ENCODE measurements at places on chromosomes 12 and 14.

GRCh38 chr12:67916266-67916970 is 72.8 kb upstream of the IFNG-AS1 start:
- DNase-seq, result no peak

GRCh38 chr14:24394275-24394674 is 4.5 kb upstream of the NYNRIN start:
- DNase-seq, result no peak

DNA sequence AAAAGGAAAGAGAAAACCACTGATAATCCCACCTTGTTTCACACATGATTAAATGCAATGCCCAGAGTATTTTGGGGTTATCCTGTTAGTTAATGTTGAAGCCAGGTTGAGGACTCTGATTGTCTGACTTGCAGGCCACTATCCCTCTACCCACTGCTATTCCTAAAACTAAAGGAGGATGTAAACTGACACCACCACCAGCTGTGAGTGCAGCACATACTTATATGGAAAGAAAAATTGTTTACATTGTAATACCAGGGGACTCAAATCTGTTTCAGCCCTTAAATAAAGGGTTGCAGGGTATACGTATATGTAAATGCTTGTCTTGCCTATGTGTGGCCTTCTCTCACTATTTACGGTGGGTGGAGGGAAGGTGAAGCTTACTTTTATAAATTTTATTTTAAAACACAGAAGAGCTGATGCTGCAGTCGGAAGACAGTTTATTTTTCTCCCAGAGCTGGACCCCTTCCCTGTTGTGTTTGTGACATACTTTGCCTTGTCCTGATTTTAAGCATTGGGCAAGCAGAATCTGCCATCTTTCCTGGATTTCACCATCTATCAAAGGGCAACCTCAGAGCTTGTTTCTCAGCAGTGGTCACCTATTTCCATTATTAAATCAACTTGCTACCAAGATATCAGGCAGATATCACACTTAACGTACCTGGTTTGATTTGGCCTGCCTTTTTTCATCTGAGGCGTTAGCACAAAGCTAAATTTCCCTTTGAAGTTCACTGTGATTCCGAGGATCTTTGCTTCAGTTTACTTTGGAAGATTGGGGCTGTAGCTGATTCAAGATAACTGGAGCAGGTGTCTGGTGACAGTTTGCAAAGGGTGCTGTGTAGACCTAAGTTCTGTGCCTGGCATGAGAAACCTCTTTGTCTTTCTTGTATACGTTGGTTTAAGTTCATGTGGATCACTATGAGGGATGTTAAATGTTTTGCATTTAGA is 25.2 kb downstream of the DAAM1 start:
- DNase-seq, result no peak

DNA sequence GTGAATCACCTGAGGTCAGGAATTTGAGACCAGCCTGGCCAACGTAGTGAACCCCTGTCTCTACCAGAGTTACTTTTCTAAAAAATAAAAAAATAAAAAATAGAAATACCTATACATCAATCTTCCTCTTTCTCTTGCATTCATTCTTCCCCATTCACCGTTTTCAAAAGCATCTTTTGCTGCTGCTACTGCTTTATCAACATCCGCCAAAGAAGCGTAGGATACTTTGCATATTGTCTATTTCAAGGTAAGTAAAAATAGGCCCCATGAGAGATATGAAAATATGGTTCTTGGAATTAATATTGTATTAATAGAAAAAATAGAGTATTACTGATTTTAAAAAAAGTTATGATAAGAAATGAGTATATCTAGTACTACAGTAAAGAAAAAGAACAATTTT is 32.3 kb downstream of the ALDH1L2 start:
- no peak for DNase-seq

- DNase-seq, result no peak
Observed at GRCh38 chr12:24884911-24885310, 64.0 kb downstream of the BCAT1 start.

Measured in stimulated activated CD4-positive, alpha-beta T cell treated with anti-CD3 and anti-CD28 coated beads, Interleukin-4, amount 100 ng/mL, for 4 hours (primary cell).